HFFc6 (cell line): ENCODE measurements at places on chromosomes 5 and 9. TPM values are rescaled to one million over a fixed set of nuclear protein-coding genes. Genes with fewer than 3 reads are reported as not detected.

Gene CCNJL
- total RNA-seq, result not detected in 3 replicates

Gene ERBIN
- 97.5 to 118 TPM (median 102 TPM) in 3 replicates for total RNA-seq

Gene MSANTD3
- total RNA-seq, result 58.5 and 72.2 TPM in 2 replicates

Gene PRRX2
- total RNA-seq, result 34.2 to 103 TPM (median 39.5 TPM) in 3 replicates

Gene CFAP90
- total RNA-seq, result not detected in 2 replicates

Gene DPH7
- 18.5 to 20.7 TPM (median 20.2 TPM) in 3 replicates for total RNA-seq

GRCh38 chr5:148372893-148373292, 10.9 kb upstream of the FBXO38 start:
- DNase-seq, result no peak

DNA sequence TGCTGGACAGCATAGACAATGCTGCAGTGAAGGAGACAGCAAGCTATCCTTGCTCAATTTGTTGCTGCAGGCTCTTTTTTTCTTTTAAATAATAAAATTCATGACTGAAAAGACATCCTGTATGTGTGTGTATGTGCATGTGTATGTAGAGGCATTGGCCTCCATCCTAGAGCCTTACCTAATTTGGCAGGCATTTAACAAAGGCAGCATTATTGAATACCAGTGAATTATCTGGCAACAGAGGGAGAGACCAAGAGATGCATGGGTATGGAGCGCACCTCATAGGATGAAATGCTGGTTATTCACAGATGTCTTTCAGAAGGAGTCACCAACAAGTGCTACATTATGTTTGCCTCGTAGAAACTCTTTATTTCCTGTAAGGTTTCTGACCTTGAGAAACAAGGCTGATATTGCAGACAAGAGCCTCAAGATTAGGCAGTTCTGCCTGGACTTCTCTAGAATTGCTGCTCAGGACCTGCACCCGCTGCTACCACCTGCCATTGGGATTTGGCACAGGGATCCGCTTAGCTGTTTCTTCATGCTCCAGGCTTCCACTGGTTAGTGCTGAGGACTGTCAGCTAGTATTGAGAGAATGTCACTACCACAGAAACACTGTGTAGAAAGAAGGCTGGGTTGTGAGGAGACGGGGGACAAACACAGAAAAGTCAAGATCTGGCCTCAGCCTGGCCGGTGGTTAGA, 247.7 kb upstream of the RFX3 start:
- no peak for DNase-seq

- peak; percentile 31 for DNase-seq
Measured at GRCh38 chr9:132572921-132573320, 9.5 kb upstream of the BARHL1 start.

DNA sequence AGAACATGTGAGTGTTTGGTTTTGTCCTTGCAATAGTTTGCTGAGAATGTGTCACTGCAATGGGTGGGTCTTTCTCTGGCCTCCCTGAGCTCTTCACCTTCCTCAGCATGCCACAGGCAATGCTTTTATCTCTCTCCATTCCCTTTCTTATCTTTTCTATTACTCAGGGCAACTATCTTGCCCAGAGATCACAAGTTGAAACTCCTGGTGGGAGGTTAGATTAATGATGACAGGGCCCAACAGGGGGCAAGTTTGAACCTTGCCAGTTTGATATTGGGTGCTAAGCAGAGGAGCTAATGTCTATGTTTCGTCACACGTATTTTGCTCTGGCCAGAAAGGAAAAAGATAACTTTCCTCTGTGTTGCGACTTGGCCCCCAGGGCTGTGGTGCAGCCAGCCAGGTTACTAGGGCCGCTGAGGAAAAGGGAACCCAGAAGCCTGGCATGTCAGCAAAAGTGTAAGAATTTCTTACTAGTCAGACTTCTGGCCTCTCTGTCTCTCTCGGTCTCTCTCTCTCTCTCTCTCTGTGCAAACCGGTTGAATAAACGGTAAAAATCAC, 299.3 kb upstream of the POU5F2 start:
- DNase-seq, result no peak

DNA sequence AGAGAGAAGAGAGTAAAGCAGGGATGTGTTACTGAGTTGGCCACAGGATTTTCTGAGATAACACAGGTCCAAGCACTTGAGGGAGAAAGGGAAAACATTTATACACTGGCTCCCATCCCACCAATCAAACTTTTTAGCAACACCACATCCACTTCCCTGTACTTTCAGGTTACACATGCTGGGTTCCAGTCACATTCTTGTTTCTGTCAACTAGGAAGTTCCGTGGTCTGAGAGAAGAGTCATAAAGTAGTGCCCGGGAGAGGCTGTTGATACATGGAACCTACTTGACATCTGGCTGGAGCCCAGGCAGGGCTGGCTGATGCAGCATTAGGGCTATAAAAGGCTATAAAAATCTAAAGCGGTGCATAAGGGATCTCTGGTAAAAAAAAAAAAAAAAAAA, 473.9 kb upstream of the COX7C start:
- DNase-seq, result no peak

- DNase-seq, result no peak
Measured at GRCh38 chr5:112857866-112858265, 3.2 kb upstream of the SRP19 start.

GRCh38 chr5:133878236-133878555, 90.2 kb downstream of the C5orf15 start:
- no peak for DNase-seq

GRCh38 chr5:956941-957747, 51.5 kb upstream of the NKD2 start:
- DNase-seq, result peak; percentile 82

DNA sequence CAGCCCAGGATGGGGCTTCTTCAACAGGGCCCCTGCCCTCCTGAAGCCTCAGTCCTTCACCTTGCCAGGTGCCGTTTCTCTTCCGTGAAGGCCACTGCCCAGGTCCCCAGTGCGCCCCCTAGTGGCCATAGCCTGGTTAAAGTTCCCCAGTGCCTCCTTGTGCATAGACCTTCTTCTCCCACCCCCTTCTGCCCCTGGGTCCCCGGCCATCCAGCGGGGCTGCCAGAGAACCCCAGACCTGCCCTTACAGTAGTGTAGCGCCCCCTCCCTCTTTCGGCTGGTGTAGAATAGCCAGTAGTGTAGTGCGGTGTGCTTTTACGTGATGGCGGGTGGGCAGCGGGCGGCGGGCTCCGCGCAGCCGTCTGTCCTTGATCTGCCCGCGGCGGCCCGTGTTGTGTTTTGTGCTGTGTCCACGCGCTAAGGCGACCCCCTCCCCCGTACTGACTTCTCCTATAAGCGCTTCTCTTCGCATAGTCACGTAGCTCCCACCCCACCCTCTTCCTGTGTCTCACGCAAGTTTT, 23.6 kb downstream of the PCDHGC5 start:
- DNase-seq, result peak; percentile 43

GRCh38 chr5:93189707-93190120, 391.3 kb downstream of the NR2F1-AS1 start:
- peak; percentile 95 for DNase-seq

- no peak for DNase-seq
Measured at GRCh38 chr9:122844137-122844536, 15.7 kb upstream of the PDCL start.

- no peak for DNase-seq
Measured at GRCh38 chr5:35887321-35888100, 30.8 kb downstream of the IL7R start.

DNA sequence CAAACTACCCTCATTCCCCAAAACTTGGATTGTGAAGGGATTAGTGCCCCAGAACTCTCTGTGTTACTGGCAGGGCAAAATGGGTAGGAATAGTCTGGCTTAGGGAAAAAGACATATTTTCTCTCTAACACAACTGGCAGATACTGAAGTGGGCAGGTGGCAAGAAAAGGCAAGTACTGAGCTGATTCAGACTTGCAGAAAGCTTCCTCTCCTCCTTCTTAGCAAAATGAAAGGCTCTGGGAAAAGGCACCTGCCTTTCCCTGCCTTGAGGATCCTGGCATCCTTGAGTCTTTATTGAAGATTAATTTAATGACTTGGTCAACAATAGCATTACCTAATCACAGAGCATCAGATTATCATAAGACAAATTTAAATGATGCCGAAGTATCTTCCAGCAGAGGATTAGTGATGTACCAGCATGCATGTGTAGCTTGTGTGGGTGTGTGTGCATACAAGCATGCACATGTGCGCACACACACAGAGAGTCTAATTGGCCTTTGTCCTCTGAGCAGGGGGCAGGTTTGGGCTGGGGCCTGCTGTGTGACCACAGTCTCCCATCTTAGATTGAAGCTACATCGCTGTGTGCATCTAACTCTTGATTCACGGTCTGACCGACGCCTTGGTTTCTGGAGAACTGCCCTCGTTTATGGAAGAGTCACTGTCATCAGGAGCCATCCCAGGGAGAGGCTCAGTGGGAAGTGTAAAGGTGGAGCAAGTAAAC, 294.8 kb downstream of the AOPEP start:
- DNase-seq, result no peak

- no peak for DNase-seq
Measured at GRCh38 chr5:13029211-13029610, 915.3 kb downstream of the DNAH5 start.

- DNase-seq, result no peak
Measured at GRCh38 chr9:127660886-127661741, 45.7 kb upstream of the CFAP157 start.

DNA sequence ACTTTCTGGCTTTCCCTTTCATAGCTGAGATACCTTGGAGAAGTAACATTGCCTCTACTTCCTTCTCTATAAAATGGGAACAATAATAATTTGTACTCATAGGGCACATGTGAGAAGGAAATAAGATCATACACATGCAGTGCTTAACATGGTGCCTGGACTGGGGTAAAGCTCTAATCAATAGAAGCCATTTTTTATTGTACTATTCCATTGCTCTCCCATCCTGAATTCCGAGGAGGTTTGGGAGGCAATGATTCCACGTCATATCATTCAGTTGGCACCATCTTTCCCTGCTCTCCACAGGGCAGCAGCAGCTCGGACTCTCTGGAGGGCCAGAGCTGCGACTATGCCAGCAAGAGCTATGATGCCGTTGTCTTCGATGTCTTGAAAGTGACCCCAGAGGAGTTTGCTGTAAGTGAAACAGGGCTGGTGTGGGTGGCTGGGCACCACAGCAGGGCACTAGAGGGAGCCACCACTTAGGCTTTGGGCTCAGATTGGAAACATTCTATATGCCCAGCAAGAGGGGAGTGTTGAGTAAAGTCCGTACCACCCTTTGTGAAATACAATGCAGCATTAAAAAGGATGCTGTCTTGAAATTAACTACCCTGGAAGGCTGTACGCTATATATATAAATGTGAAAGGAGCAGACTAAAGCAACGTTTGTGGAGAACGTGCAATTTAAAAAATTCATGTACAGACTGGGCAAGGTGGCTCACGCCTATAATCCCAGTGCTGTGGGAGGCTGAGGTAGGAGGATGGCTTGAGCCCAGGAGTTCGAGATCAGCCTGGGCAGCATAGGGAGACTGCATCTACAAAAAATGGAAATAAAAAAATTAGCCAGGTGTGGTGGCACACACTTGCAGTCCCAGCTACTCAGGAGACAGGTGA, 51.2 kb downstream of the RALGPS1 start:
- DNase-seq, result peak; percentile 35

- no peak for DNase-seq
Measured at GRCh38 chr9:83920469-83920926, 734 bp downstream of the KIF27 start.

DNA sequence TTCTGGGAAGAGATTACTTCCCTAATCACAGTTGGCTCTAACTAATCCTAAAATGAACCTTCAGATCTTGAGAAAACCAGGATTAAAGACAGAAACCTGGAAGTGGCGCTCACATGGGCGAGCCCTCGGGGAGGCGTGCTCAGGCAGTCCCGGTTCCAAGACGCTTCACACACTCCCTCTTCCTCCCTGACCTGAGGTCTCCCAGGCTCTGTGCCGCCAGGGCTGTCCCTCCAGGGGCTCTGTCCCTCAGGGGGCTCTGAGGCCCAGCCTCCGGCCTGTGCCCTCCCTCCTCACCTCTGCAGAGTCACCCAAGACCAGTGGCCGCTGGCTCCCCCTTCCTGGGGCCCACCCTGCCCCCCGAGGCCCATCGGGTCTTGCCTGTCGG, 10.2 kb downstream of the SLC9A3 start:
- no peak for DNase-seq
